Muscle of leg (tissue), 16 donors: ENCODE measurements at places on chromosomes 7 and 10. TPM values are rescaled to one million over a fixed set of nuclear protein-coding genes. Genes with fewer than 3 reads are reported as not detected.

Gene ABCB8
- polyA plus RNA-seq, result 26.5 TPM

- peak; percentile 57 for DNase-seq
Observed at GRCh38 chr7:151755131-151755801, 121.6 kb downstream of the PRKAG2 start.

DNA sequence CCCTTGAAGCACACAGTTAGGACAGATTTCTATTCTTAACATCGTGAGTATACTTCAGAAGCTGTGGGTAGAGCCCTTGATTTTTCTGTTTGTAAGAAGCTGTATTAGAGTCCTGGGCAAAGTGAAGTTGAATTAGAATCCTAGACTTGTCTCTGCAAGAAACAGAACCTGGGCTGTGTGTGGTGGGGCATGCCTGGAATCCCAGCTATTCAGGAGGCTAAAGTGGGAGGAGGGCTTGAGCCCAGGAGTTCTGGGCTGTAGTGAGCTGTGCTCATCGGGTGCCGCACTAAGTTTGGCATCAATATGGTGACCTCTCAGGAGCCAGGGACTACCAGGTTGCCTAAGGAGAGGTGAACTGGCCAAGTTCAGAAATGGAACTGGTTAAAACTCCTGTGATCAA, 183.4 kb downstream of the GNAI1 start:
- no peak for DNase-seq

DNA sequence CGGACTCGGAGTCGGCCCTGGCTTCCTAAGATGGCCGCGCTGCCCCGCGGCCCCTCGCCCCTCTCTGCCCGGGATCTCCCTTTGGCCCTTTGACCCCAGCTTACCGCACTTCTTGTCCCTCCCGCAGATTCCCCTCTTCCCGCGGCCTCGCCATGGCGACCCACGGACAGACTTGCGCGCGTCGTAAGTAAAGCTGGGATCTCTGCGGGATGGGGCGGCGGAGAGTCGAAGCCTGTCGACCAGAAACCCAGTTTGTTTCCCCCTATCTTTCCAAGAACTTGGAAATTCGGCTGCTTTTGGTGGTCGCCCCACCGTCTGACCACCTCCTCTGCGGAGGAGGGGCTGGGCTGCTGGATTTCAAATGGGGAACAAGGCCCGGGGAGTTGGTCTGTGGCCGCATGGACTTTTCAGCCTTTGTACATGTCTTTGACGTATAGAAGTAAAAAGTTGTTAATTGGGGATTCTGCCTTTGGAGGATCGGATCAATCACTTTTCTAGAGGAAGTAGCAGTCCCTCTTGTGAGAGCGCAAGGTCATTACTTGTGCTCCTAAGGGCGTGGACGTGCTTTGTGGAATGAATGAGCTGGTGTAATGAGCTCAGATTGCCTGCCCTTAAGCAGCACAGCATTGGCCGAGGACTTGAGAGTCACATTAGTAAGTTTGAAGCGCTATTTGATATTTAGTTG, 553 bp downstream of the VDAC2 start:
- DNase-seq, result peak; percentile 54
